Stimulated activated CD8-positive, alpha-beta memory T cell treated with anti-CD3 and anti-CD28 coated beads, Interleukin-4, amount 100 ng/mL, for 1 hour (primary cell): ENCODE measurements at places on chromosomes 16 and 17.

DNA sequence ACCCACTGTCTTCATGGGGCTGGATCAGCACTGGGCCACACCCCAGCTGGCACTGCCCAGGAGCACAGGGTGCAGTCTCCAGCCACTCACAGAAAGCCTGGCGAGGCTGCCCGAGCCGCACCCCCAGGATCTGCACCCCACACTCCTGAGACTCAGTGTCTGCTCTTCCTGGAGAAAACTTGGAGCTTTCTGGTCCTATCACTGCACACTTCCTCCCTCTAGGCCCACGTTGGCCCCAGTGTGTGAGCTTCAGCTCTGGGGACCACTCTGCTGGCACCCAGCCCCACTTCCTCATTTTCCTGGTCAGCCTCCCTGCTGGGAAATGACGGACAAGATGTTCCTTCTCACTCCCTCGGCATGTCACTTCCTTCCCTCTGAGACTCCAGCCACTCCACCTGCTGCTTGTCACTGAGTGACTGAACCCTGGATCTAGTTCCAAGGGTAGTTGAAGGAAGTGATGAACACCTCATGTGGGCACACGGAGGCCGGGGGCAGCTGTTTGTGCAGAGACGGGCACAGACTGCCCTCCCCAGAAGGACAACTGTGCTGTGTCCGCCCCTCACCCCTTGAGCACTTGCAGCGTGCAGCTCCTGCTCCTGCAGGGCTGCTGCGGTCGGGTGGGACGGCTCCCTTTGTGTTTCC is 29.0 kb downstream of the ZC3H18 start:
- no peak for DNase-seq

- DNase-seq: no peak
Measured at GRCh38 chr16:50245417-50246298, 20.7 kb upstream of the ADCY7 start.

GRCh38 chr16:19523184-19523558 is 571 bp upstream of the CCP110 start:
- DNase-seq: no peak

- no peak for DNase-seq
Measured at GRCh38 chr16:521381-522210, 5.9 kb upstream of the CAPN15 start.

- DNase-seq: no peak
Measured at GRCh38 chr17:75542229-75542628, 16.7 kb downstream of the LLGL2 start.

GRCh38 chr17:44222112-44222869 is 2.8 kb upstream of the UBTF start:
- no peak for DNase-seq

- DNase-seq: no peak
Measured at GRCh38 chr16:51473091-51473490, 322.0 kb upstream of the SALL1 start.
